ENCODE measurements at places on chromosomes 5 and 9. TPM values are rescaled to one million over a fixed set of nuclear protein-coding genes. Genes with fewer than 3 reads are reported as not detected.

DNA sequence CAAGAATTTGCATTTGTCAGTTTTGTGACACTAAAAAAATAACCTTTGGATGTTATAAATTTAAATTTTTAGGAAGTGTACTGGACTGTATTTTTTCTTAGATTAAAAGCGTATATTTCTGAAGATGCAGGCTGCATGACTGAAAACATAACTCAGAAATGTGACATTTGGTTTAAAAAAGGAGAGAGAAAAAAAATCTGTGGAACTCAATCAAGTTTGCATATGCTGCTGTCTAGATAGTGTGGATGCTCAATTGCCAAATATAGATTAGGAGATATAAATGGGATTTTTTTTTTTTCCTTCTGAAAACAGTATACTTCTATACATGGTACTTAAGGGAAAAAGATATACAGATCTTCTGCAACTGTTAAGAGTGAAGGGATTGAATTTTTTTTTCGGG lies 402.3 kb downstream of the TAF11L14 start:
- no peak for DNase-seq

GRCh38 chr9:130599625-130600024 lies 20.2 kb downstream of the FUBP3 start:
- DNase-seq, result no peak

- no peak for DNase-seq
These were observed 3.8 kb upstream of the PDLIM4 start for GRCh38 chr5:132253452-132254320.

The OR1J2 gene
- 1.2 TPM for total RNA-seq

The PCDHA3 gene
- total RNA-seq, result 4.3 TPM

DNA sequence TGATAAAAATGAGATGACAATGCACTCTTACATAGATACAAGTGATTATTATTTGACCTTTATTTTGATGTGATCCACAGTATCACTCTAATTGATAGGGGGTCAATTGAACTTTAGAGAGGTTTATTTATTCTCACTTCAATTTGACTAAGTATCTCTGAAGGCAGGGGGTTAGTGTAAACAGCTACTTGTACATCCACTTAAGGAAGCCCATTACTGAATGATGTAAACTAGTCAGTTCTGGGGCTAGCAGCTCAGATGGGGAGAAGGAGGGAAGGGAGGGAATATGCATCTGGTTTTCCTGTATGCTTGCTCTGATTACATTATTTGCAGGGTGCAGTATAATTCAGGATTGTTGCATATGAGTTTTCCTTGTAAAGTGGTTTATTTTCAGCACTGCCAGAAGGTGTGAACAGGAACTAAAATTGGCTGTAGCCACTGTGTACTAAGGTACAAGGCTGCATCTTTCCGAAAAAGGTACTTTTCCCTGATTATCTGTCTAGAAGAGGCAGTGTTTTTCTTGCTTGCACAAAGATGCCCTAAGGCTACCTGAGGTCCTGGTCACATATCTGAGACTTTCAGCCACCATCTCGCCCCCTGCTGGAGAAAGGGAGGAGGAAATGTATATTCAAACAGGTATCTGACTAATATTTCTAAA lies 51.2 kb downstream of the MRPS27 start:
- no peak for DNase-seq

DNA sequence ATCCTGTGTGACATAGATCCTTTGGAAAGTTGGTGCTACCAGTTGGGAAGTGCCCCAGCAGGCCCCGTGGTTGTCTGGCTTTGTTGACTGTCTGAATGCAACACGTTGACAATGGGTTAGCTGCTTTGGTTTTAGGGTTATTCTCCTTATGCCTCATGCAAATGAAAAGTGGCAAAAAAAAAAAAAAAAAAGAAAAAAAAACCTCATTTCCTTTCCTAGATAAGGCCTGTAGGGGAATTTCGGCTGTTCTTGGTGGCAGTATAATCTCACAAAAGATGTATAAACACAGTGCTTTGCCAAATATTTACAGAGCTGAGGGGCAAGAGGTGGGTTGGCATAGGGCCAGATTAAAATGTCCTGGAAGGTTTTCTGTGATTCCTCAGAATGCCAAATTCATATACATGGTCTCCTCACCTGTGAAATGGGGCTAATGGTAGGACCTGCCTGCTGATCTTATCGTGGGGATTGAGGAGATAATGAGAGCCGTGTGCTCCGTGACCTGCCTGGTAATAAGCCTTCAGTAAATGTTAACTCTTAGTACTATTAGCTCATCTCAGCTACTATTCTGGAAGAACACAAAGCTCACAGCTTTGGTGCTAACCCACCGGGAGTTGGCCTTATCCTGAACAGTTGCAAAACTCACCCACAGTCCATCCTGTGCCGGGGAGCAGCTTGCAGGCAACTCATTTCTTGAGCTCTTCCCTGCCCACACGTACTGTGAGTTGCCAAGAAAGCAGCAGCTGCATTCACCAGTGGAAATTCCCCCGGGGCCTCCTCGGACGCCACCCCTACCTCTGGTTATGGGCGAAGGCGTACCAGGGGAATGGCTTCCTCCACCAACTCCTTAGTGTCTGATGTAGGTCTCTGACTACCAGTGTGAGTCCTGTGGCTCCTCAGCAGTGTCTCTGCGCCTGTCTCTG lies 220.3 kb downstream of the NR3C1 start:
- DNase-seq, result peak; percentile 14

The LCN1 gene
- total RNA-seq, result not detected

DNA sequence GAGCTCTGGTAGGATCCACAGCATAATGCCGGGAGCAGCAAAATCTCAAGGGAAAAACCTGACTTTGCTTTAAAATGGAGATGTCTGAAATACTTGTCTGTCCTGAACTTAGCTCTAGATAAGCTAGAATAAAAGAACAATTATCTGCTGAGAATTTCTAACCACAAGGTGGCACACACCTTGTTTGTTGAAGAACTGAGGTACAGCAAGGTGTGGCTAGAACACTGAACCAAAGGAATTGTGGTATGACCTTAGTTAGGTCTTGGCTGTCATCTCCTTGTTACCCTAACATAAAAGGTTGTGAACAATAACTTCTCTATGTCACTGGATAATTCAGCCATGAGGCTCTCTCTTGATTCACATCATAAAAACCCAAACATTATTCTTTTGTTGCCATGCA lies 72.3 kb upstream of the ANXA1 start:
- DNase-seq, result no peak

- no peak for DNase-seq
These were observed 25.8 kb downstream of the FBXW2 start for GRCh38 chr9:120767451-120767850.

The DTWD2 gene
- total RNA-seq, result 28.4 TPM

The PDGFRB gene
- 223 TPM for total RNA-seq

- peak; percentile 49 for DNase-seq
These were observed 118.1 kb downstream of the DPYSL3 start for GRCh38 chr5:147391781-147392180.

DNA sequence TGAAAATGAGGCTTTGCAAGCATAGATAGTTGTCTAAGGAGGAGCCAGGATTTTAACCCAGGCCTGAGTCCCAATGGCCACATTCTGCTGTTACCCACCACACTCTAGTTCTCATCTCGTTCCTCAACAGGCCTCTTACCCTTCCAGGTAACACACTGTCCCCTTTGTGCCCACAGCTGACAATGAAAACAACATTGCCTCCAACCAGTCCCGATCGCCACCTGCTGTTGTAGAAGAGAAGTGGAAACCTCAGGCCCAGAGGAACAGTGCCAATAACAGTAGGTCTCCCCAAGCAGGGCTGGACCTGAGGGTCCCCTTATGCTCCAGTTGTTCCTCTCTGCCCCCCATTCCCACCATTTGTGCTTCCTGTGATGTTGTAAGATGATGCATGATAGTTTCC lies 30.4 kb downstream of the AMBP start:
- DNase-seq, result no peak

DNA sequence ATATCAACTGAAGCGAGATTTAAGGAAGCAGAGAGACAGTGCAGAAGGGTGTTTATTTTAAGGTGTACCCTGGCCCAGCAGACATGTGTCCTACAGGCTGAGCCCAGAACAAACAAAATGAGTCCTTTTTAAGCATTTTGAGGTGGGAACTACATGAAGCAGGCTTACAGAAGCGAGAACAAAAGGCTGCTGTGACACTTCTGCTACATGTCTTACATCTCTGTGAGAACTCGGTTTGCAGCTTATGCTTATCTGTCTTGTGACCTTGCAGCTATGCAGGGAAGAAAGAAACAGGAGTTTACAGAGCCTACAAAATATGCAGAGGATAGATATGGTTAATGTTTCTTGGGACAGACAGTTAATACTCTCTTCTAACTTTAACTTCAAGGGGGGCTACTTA lies 295.9 kb downstream of the CEMIP2 start:
- DNase-seq, result no peak

The ENTR1 gene
- total RNA-seq, result 59.9 TPM

The NSA2 gene
- total RNA-seq, result 118 TPM

DNA sequence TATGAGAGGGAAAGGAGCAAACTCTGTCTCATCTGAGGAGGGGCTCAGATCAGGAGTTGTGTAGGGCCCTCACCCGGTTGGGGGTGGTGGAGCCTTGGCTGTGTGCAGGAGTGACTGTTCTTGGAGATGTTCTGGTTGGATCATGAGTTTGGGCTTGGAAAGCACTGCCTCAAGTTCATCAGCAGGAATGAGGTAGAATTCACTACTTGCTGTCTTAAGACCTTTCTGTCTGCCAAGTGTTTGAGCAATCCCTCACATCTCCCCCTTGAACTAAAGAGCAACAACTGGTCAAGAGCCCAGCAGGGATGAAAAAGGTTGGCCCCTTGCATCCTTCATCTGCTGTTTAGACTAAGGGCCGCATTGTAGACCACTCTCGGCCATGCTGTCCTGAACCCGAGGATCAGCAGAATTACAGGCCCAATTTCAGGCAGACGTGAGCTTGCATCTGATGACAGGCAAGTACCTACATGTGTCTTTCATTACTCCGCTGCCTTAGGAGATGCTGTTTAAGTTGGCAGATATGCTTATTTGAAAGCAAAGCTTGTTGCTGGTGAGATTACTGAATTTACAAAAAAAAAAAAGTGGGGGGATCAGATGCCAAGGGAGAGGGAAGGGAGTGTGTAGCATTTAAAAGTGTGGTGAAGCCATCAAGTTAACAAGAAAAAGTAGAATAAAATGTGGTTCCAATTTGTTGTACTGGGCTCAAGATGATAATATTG lies 36.4 kb downstream of the PIK3R1 start:
- DNase-seq, result peak; percentile 84

The NXNL2 gene
- not detected for total RNA-seq

DNA sequence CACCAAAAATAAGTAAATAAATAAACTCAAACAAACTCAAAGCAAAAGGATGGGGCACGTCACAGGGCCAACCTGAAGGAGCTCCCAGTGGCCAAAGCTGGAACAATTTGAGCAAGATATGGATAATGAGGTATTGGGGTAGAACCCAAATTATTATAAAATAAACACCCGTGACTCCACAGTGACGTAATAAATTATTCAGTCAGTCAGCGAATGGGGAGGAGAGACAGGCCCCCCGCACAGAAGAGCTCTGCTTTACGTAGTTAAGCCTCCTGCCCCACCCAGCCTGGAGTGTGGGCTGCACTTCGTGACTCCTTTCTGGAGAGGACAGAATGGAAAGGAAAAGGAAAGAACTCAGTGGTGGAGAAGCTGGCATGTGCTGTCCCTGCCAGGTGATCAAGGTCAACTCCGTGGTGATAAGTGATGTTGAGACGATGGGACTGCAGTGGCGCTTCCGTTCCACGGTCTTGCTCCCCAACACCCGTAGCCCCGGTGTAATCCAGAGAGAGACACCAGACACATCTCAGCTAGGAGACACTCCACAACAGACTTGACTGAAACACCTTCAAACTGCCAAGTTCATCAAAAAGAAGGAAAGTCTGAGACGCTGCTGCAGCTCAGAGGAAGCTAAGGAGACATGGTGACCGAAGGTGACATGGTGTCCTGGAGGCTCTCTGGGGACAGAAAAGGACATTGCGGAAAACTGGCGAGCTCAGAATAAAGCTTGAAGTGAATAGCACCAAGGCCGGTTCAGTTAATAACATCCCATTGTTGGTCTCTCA lies 83.3 kb upstream of the COL5A1 start:
- no peak for DNase-seq

The ENTPD2 gene
- not detected for total RNA-seq

The WDR70 gene
- total RNA-seq, result 17.3 TPM

DNA sequence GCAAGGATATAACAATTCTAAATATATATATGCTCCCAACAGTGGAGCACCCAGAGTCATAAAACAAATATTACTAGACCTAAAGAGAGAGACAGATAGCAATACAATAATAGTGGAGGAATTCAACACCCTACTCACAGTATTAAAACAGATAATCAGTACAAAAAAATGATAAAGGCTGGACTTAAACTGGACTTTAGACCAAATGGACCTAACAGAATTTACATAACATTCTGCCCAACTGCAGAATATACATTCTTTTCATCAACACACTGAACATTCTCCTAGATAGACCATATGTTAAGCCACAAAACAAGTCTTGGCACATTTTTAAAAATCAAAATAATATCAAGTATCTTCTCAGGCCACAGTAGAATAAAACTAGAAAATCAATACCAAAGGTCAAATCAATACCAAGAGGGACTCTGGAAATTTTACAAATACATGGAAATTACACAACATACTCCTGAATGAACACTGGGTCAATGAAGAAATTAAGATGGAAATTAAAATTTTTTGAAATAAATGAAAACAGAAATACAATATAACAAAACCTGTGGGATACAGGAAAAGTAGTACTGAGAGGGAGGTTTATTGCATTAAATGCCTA lies 100.8 kb downstream of the FBXL17 start:
- no peak for DNase-seq

The INSL4 gene
- total RNA-seq, result 4.8 TPM

GRCh38 chr9:123369296-123369695 lies 13.3 kb downstream of the CRB2 start:
- DNase-seq, result no peak

DNA sequence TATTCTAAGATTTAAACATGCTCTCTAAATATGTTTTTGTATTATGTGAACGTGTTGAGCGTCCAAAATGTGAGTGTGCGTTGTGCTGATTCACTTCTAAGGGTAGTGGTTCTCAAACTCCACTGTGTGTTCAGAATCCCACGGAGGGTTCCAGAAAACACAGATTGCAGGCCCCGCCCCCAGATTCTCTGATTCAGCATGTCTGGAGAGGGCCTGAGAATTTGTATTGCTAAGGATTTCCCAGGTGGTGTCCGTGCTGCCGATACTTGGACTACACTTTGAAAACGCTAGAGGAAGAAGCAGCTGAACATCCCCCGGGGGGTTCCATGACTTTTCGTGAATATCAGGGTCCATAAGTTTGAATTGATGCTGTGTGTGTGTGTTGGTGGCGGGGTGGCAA lies 1043.2 kb upstream of the WWC1 start:
- DNase-seq, result no peak

DNA sequence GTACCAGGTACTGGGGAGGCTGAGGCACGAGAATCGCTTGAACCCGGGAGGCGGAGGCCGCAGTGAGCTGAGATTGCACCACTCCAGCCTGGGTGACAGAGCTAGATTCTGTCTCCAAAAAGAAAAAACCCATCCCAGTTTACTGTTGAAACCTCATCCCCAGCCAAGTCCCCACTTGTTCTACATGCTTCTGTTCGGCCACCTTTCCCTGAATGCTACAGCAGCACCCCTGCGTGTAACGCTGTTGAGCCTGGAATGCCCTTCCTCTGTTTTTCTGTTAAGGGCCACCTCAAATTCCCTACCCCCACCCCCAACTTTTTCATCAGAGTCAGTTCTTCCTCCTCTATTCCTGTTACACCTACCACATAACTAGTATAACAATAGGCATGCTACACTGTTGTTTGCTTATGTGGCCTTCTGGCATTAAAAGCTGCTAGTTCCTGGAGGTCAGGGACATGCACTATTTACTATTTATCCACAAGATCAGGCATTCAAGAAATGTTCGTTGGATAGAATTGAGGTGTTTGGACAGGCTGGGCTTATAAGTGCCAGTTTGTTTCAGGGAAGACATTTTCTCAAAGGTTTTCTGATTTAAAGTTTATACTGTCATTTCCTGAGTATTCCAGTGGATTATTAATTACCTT lies 47.1 kb upstream of the C5orf47 start:
- DNase-seq, result no peak
